ENCODE measurements at places on chromosomes 11 and 22. TPM values are rescaled to one million over a fixed set of nuclear protein-coding genes. Genes with fewer than 3 reads are reported as not detected.

Gene CADM1
- 20.8 TPM for total RNA-seq

Gene OR10A2
- total RNA-seq = not detected

Gene COPB1
- 314 TPM for total RNA-seq

Gene P2RX6
- under 0.01 TPM for total RNA-seq

Gene CD6
- total RNA-seq = not detected

Gene LRRC32
- total RNA-seq = 23.9 TPM

Measured in epithelial cell of umbilical artery (primary cell).